Right atrium auricular region (tissue), 2 donors: ENCODE measurements at places on chromosomes 12 and 14. TPM values are rescaled to one million over a fixed set of nuclear protein-coding genes. Genes with fewer than 3 reads are reported as not detected.

The SELPLG gene
- 3.7 TPM for total RNA-seq

The NOVA1 gene
- 0.93 TPM for total RNA-seq

The ART4 gene
- total RNA-seq = 25.9 TPM

The BDKRB2 gene
- 1.7 TPM for total RNA-seq

The RNF212B gene
- total RNA-seq = not detected

The BCL11B gene
- total RNA-seq = 0.43 TPM

The ACRBP gene
- 0.43 TPM for total RNA-seq

The OR6C2 gene
- total RNA-seq = not detected

The LRP1 gene
- total RNA-seq = 211 TPM

The OR4K1 gene
- total RNA-seq = not detected

The ARMH4 gene
- total RNA-seq = 16.3 TPM

The TGM1 gene
- total RNA-seq = 36.9 TPM

DNA sequence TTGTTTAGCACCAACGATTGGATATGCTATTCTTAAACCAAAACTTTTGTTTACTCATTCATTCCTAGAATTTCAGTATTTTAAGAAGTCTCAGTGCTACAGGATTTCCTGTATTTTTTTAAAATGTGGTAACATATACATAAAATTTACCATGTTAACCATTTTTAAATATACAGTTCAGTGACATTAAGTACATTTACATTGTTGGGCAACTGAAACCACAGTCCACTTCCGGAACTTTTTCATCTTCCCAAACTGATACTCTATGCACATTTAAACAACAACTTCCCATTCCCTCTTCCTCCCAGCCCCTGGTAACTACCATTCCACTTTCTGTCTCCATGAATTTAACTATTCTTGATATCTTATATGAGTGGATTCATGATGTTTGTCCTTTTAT is 30.3 kb downstream of the PDE3A start:
- DNase-seq = no peak

DNA sequence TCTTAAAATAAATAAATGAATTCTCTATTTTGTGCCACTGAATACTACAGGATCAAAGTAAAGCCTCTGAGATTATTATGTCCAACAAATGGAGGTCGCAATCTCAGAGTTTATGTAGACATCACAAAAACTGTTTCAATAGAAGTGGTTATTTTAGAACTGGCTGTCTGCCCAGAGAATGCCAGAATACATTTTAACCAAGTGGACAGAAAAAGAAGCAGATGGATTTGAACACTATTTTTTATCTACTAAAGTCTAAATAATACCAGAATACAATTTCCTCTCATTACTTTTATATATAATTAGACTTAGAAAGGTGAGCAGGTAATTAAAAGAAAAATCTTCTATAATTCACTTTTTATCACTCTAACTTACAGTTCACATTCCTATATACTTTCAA is 118.3 kb downstream of the MED13L start:
- no peak for DNase-seq

- no peak for DNase-seq
Observed at GRCh38 chr12:57133916-57134315, 5.6 kb downstream of the LRP1 start.

DNA sequence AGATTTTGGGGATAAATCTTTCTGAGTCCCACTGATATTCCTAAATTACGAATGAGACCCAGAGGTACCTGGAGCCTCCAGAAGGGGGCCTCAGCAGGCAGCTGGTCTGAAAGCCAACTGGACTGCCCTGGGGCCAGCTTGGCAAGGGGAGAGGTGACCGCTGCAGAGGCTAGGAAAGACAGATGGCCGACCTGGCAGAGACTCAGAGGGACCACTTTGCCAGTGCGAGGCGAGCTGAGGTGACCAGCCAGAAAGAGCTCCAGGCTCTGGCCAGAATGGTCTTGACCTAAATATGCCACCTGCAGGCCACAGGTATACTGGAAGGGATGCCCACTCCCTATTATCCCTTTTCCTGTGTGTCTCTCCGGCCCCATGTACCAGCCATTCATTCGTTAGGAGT is 256.8 kb upstream of the GARIN6 start:
- no peak for DNase-seq

- no peak for DNase-seq
Observed at GRCh38 chr12:39993268-39993667, 112.6 kb downstream of the SLC2A13 start.

- DNase-seq = no peak
Observed at GRCh38 chr12:97645726-97646125, 183.1 kb downstream of the RMST start.

GRCh38 chr12:25308756-25309155 is 58.0 kb upstream of the KRAS start:
- DNase-seq = no peak

DNA sequence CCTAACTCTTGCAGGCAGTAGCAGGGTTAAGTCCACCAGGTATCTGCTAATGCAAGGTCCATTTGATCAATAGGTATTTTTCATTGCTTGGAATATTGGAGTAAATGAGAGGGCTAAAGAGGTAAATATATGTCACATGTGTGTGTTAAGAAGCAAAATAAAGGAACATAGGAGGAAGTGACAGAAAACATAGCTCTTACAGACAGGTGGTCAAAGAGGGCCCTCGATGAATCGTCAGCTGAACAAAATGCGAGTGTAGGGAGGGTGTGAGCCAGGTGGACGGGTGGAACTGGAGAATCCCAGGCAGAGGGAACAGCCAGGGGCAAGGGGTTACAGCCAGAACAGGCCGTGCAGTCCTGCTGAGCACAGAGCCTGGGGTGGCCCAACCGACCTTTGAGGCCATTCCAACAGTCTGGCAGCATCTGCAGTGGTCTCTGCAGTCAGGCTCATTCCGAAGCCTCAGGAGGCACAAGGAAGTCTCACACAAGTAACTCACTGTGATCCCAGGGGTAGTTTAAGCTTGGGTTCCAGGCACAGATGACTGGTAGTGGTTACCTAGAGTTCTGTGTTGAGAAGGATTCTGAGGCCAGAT is 43.2 kb downstream of the CCDC88C start:
- no peak for DNase-seq

DNA sequence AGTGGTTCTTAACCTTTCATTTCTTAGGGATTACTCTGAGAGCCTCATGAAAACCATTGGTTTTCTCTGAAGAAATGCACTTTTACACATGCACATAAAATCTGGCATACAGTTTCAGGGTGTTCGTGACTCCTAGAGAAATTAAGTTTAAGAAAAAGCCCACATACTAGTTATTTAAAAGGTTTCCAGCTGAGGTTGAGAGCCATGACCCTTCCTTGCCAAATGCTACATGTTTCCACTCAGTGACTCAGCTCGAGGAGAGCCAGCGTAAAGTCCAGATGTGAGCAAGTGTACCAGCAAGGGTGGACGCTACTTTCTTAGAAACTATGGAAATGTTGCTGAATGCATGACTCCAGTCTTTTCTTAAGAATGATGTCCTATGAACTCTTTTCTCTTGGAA is 42.7 kb upstream of the FLRT2 start:
- no peak for DNase-seq

- no peak for DNase-seq
Observed at GRCh38 chr12:105930557-105931503, 207.9 kb downstream of the NUAK1 start.

DNA sequence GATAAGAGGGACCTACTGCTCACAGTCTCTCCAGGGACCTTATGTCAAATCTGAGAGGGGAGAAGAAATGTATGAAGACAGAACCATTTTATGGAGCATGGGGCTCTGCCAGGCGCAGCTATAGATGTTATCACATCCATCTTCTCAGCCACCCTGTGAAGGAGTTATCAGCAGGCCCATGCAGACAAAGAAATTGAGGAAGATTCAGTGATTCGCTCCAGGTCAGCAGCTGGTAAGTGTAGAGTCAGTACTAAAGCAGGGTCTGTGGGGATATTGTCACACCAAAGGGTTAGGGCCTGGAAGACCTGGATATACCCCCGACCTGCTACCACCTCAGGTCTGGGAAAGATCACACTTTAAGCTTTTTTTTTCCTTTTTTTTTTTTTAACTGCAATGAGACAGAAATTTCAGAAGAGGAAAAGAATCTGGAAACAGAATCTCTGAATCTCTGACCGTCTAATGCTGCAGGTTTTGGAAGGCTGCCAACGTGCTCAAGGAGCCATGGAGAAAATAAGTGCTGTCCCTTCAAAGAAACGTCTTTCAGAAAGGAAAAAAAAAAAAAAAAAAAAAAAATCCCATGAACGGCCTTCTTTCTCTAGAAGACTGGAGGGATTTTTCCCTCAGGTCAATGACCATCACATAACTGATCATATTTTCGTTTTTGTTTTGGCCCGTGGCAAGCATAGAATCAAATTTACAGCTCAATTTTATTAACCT is 73.3 kb upstream of the PLEKHG7 start:
- no peak for DNase-seq

DNA sequence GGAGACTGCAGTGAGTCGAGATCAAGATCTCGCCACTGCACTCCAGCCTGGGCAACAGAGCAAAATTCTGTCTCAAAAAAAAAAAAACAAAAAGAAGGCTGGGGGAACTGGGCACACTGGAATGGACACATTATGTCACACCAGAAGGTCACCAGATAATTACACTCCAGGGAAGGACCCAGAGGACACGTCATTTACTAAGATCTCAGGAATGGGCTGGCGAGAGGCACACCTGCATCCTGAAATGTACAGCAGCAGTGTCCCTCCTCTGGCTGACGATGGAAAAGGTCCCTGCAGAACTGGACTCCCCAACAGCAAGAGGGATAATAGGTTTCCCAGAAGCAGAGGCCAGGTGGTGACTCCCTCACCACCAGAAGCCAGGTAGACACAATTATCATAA is 243.5 kb downstream of the BCL11B start:
- DNase-seq = no peak

- DNase-seq = no peak
Observed at GRCh38 chr14:67319142-67319541, 40.5 kb downstream of the ATP6V1D start.

DNA sequence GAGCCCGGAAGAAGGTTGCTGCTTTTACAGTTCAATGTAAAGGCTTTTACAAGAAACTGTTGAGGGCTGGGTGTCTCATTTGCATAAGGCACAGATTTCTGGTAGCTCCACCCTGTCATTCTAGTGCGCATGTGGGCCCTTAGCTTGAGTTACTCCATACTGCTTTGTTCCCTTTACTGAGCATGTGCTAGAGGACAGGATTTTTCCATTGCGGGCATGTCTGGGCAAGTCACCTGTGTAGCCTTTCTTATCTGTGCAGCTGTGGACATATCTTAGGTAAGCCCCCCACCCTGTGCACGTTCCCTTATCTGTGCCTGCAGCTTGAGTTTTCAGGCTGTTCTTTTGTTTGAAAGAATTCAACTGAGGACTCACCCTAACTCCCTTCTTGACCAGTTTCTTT is 56.2 kb upstream of the ARHGAP5 start:
- DNase-seq = no peak

DNA sequence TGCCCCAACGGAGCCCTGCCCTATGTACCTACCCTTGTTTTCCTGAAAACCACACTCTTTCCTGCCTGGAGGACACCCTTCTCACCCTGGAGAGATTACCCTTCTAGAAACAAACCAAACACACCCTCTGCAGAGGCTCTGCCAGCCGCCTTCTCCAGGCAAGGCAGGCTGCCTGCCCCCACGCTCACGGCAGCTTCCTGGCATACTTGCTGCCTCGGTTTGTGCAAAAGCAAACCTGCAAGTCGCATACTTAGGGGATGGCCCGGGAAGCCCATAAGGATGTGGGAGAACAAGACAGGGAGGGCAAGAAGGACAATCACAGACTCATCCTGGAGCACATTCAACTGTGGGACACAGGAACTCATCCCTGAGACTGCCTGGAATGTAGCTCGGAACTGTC is 154.0 kb upstream of the DIO3 start:
- no peak for DNase-seq

DNA sequence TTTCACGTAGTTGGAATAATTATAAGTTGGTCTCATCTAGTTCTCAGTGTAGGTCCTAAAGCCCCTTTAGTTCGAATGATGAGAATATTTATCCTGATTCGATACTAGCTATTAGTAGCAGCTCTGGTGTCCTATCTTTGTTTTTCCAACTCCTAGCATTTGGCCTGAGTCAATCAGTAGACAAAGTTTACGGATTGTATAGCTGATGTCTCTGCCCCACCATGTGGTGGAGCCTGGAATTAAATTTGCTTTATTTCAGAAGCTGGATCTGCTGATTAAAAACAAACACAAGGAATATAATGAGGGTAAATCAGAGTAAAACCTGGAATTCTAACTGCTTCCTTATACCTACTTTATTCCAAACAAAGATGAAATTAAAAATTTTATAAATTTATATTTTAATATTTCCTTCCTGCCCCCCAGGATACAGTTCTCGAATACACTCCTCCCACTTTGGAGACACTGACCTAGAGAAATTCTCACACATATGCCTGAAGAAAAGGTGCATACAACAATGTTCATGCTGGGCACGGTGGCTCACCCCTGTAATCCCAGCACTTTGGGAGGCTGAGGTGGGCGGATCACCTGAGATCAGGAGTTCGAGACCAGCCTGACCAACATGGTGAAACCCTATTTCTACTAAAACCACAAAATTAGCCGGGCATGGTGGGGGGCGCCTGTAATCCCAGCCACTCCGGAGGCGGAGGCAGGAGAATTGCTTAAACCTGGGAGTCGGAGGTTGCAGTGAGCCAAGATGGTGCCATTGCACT is 7.6 kb upstream of the BRMS1L start:
- DNase-seq = no peak

DNA sequence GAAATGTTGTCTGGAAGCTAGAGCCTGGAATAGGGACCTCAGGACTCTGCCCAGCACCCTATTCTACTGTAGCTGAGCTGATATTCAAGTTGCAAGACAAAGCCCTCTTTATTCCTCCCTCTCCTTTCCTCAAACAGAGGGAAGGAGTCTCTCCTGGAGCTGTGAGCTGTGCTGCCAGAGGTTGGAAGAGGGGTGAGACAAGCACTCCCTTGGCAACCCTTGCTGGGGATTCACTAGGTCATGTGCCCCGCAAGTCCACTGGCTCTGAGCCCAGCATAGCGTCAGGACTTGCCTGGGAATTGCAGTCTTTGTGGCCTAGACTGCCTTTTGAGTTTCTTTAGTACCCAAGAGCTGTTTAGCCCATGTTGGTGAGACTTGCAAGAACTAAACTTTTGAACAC is 11.4 kb upstream of the ASCL1 start:
- DNase-seq = no peak

- DNase-seq = no peak
Observed at GRCh38 chr14:100711493-100711892, 15.2 kb upstream of the DLK1 start.

DNA sequence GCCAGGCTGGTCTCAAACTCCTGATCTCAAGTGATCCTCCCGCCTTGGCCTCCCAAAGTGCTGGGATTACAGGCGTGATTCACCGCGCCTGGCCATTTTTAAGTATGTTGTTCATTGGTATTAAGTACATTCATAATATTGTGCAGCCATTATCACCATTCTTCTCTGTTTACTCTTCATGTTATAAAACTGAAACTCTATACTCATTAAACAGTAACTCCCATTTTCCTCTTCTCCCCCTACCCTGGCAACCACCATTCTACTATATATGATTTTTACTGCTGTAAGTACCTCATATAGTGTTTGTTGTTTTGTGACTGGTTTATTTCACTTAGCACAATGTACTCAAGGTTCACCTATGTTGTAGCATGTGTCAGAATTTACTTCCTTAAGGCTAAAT is 23.1 kb downstream of the METAP2 start:
- no peak for DNase-seq

GRCh38 chr14:64684091-64684490 is 20.1 kb upstream of the PLEKHG3 start:
- DNase-seq = no peak
